WTC11 (cell line): ENCODE measurements at places on chromosomes 13 and 19. TPM values are rescaled to one million over a fixed set of nuclear protein-coding genes. Genes with fewer than 3 reads are reported as not detected.
A peak's percentile ranks its signal among the peaks of the same experiment; 100 is the strongest.

GRCh38 chr13:64675255-64675892 lies 2554.8 kb downstream of the PCDH9 start:
- no peak for DNase-seq

DNA sequence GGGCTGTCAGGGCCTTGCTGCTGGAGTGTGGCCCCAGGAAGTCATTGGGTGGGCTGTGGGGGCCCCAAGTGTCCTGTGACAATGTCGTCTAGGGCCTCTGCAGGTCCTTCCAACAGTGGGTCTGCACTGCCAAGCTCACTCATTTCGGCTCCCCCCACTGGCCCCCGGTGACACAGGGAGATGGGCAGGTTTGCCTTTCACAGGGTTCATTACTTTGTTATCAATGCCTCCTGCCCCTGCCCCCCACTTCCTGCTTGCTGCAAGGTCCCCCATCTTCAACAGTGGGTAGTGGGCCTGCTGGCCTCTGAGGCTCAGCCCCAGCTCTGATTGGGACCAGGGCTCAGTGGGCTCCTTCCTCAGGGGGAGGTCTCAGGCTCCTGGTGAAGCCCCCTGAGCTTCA lies 149.8 kb downstream of the URI1 start:
- no peak for DNase-seq

DNA sequence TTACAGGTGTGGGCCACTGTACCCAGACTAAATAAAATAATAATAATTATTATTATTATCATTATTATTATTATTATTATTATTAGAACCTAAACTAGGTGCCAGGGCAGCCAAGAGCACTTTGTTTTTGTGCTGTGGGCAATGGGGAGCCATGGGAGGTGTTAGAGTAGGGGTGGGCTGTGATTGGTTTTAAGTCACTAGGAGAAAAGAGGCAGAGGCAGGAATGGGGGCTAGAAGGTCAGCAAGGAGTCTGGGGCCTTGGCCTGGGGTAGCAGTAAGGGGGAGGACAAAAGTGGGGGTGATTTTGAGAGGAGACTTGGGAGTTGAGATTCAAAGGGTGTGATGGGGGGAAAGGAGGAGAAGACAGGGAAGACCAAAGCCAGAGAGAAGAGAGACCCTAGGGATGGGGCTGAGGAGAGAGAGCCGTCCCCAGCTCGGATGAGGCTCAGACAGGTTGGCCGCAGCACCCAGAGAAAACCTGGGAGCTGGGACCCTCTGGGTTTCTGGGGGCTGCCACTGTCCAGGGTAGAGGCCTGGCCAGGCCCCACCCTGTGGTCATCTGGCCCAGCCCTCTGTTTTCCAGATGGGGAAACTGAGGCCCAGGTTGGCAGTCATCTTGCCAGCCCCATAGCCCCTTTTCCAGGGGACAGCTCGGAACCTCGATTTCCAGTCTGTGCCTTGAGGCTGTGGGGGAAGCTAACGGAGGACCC lies 17.8 kb upstream of the BTBD2 start:
- DNase-seq = no peak

DNA sequence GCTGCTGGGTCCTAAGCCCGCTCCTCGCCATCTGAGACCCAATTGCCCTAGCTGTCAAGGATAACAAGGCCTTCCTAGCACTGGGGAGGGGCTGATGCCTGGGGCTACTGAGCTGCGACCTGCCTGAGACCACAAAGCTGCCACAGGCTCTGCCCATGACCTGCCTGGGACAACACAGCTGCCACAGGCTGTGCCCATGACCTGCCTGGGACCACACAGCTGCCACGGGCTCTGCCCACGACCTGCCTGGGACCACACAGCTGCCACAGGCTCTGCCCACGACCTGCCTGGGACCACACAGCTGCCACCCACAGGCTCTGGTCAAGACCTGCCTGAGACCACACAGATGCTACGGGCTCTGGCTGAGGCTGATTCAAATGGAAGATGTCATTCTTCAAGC lies 54.8 kb downstream of the EPS15L1 start:
- DNase-seq = no peak

- DNase-seq = no peak
Measured at GRCh38 chr13:21897161-21897560, 226.3 kb downstream of the FGF9 start.

DNA sequence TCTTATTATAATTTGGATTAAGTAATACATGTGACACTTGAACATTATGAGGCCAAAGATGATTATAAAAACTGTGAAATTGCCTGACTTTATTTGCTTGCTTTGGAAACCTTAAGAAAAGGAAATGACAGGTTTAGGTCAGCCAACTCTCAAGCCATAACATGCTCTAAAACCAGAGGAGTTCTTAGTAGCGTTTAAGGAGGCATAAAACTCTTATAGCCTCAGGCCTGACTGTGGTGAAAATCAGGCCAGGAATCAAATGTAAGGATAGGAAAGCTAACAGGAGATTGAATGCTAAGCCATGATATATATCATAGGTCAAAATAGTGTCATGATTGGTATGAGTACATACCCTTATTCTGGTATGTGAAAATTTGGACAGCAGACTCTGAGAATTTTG lies 1142.4 kb upstream of the MIR17HG start:
- no peak for DNase-seq

- DNase-seq = no peak
Measured at GRCh38 chr13:36950920-36951319, 30.9 kb upstream of the SMAD9 start.

DNA sequence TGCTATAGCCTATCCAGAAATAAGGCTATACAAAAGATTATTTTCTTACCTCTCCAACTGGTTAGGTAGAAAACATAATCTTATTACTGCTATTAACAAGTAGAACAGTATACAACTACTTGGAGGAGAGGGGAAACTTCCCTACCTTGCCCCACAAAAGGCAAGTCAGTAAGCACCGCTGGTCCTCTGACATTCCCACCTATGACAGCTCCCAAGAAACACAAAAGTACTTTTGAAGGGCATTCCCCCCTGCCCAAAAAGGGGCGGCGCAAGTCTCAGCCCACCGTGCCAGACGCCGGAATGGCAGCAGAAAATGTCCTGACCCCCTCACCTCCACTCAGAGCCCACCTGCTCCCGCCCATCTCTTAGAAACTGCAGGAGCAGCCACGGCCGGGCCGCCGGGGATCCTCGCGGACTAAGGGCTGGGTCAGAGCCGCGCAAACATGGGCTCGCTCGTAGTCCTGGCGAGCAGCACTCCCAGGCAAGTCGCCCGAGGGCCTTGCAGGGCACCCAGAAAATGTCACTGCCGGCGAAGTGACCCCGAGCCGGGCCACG lies 437 bp downstream of the SUCLA2 start:
- DNase-seq = peak; percentile 35

DNA sequence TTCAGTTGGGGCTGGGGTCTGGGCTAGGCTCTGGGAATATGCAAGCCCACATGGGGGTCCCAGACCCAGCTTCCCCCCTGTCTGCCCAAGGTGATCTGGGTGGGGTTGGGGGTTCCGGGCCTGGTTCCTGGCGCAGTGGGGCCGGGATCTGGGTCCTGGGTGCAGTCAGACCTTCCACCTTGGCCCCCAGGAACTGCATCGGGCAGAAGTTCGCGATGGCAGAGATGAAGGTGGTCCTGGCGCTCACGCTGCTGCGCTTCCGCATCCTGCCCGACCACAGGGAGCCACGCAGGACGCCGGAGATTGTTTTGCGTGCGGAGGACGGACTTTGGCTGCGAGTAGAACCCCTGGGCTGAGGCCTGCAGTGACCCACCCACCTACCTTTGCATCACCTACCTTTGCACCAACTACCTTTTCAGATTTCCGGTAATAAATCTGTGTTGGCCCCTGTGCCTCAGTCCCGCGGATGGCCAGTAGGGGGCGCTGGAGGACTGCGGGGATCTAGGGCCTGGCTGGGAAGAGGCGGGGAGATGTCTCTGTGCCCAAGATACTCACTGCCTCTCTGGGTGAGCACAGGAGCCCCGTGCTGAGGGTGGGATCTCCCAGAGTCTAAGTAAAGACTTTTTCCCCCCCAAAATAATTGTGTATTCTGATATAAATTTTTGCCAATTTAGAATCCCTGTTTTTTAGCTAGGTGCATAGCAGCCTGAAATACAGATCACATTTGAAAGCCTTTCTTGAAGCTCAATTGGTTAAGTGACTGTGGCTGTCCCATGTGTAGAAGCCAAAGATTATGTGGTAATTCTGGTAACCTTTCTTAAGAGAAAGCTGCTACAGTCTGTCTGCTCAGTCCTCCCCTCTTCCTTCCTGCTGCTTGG lies 11.5 kb upstream of the CYP4F3 start:
- DNase-seq = peak; percentile 90

DNA sequence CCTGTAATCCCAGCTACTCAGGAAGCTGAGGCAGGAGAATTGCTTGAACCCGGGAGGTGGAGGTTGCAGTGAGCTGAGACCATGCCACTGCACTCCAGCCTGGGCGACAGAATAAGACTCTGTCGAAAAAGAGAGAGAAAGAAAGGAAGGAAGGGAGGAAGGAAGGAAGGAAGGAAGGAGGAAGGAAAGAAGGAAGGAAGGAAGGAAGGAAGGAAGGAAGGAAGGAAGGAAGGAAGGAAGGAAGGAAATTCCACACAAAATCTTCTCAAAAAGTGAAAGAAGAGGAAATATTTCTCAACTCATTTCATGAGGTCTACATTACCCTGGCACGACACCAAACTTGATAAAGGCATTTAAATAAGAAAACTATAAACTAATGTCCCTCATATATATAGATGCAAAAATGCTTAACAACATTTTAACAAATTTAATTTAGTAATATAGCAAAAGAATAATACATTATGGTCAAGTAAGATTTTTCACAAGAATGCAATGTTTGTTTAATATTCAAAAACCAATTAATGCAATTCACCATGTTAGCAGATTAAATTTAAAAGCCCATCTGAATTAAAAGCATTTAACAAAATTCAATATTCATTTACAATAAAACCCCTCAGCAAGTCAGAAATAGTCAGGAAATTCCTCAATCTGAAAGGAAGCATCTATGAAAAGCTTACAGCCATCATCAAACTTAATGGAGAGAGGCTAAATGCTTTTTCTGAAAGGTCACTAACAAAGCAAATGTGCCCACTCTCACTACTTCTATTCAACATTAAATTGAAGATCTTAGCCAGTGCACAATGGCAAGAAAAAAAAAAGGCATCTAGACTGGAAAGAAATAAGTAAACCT lies 12.0 kb upstream of the CPB2 start:
- no peak for DNase-seq

- no peak for DNase-seq
Measured at GRCh38 chr13:40148101-40148500, 492.6 kb downstream of the COG6 start.

DNA sequence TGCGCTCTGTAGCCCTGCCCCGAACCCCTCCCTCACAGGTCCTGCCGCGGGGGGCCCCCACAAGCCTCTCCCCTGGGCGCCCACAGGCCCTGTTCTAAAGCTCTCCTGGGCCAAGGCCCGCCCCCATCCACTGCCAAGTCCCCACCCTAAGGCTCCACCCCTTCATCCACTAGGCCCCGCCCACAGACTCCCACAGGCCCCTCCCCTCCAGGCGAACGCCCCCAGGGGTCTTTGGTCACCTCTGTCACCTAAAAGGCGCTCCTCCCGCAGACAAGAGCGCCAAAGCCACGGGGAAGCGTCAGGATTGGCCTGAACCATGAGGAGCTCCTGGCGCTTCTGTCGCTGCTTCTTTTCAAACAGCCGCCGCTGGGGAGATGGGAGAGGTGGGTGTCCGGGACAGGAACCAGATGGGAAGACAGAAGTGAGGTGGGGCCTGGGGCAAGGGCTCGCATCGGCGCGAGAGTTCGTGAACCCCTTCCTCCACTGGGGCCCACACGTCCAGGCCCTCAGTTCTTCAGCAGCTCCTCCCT lies 2.3 kb downstream of the TULP2 start:
- peak; percentile 90 for DNase-seq

- peak; percentile 2 for DNase-seq
Measured at GRCh38 chr19:33685541-33685940, 63.8 kb downstream of the CHST8 start.

The ZNF536 gene
- 0.34 to 0.37 TPM (median 0.35 TPM) in 3 replicates for total RNA-seq

- DNase-seq = peak; percentile 53
Measured at GRCh38 chr19:53883231-53883661, 1.2 kb downstream of the PRKCG start.

The ZNF235 gene
- total RNA-seq = 3.9 to 5.2 TPM (median 4.5 TPM) in 3 replicates
